ENCODE measurements at places on chromosomes 2 and 18. TPM values are rescaled to one million over a fixed set of nuclear protein-coding genes. Genes with fewer than 3 reads are reported as not detected.

Gene RMDN2
- total RNA-seq: 16.4 TPM

Gene GALNT13
- total RNA-seq: not detected

Gene APCDD1
- total RNA-seq: 0.58 TPM

Gene UPP2
- total RNA-seq: 0.91 TPM

Gene RAD51AP2
- total RNA-seq: 0.30 TPM

Gene CNRIP1
- total RNA-seq: 2.3 TPM

GRCh38 chr2:41420219-41420618 is 627.6 kb upstream of the PKDCC start:
- DNase-seq: no peak

DNA sequence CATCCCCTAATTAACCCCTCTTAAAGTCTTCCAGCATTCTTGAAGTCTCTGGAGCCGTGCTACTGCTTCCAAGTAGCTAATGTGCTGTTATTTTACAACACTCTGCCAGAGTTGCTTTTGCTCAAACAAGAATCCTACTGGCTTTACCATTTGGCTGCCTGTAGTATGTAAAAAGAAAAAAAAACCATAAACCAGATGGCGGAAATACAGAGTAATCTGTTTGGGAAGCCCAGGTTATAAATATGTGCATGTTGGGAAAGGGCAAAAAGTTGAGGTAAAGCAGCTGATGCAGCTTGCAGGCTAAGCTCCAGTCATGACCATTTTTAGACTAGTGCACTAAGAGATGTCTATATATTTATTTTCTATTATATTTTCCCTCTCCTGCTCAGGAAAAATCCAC is 313.2 kb upstream of the ETAA1 start:
- no peak for DNase-seq

GRCh38 chr2:118865106-118865505 is 17.7 kb upstream of the EN1 start:
- DNase-seq: no peak

DNA sequence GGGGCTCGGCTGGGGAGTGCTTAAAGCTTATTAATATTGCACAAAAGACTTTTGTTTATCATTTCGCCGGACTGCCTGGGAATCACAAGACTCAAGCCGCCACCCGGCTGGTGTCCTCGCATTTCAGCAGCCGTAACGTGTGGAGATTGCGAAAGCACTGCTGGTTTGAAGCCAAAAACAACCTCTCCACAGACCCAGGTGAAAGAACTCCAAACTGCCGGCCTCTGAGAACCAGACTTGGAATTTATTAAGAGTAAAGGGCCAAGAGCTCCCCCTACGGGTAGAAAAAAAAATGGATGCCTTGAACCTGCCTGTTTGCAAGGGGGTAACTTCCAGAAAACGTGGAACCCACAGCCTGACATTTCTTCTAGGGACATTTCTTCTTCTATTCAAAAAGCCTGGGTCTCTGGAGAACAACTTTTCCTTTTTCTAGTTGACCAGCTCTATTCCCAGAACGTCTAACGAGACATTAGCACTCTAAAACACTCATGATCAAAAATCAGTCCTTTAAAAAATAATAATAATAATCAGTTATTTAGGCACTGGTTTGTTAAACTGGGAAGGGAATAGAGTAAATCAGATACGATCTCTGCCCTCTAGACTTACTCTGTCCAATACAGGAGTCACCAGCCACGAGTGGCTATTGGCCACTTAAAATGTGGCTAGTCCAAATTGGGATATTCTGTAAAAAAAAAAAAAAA is 216.3 kb downstream of the C1D start:
- DNase-seq: peak; percentile 93

DNA sequence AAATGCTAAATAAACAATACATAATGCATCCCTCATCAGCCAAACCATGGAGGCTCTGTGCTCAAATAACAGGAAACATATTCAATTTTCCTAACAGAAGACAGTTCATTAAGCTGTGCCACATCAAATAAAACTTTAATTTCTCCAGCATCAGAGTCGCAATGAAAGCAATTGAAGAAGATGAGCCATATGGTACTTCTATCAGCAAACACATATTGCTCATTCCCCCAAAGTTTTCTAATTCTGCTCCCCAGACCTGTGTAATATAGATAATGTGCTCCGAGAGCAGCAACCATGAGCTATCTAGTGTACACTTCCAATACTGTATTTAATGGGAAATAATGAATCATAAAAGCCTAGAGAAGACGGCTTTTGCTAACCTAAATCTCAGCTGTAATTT is 263.2 kb downstream of the MEIS1 start:
- DNase-seq: no peak

DNA sequence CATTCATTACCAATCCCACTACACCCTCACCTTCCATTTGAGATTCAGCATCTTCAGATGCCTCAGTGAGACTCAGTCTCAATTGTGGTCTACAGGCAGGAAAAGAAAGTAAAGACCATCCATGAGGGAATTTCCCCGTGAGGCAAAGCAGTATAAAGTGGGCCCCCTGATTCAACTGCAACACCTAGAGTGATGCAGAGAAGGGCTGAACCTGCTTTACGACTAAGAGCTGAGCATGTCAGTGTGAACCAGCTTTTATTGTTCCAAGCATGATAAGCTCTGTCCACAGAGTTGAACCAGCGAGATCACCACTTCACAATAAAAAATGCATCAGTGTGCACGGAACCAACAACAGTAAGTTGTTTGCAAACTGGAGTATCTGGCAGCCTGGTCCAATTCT is 357.6 kb upstream of the ATP5MC3 start:
- DNase-seq: no peak

- DNase-seq: no peak
Measured at GRCh38 chr2:43215673-43216255, 10.6 kb downstream of the ZFP36L2 start.

GRCh38 chr2:179749210-179749609 is 112.2 kb downstream of the ZNF385B start:
- DNase-seq: no peak

GRCh38 chr2:163717993-163718680 is 17.7 kb downstream of the FIGN start:
- no peak for DNase-seq

GRCh38 chr2:236452238-236452637 is 117.4 kb upstream of the ACKR3 start:
- DNase-seq: no peak

Data from left lobe of liver (tissue), 2 donors.